NCI-H1048 (cell line): ENCODE measurements at places on chromosomes 12 and 14.

DNA sequence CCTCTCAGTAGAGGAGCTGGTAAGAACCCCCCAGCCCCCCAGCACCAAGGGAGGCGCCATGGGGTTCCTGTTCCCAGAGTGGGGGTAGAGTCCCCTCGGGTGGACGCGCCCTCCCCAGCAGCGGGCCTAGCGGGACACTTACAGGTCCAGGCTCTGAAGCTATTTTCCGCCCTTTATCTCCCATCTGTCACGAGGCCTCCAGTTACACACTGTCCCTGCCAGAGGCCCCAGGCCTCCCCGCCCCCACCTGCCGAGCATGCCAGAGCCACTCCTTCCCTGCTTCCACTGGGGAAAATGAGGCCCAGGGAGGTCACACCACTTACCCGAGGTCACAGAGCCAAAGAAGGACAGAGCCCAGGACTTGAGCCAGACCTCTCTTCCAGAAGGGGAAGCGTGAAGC lies 3.1 kb downstream of the C14orf180 start:
- no peak for DNase-seq

DNA sequence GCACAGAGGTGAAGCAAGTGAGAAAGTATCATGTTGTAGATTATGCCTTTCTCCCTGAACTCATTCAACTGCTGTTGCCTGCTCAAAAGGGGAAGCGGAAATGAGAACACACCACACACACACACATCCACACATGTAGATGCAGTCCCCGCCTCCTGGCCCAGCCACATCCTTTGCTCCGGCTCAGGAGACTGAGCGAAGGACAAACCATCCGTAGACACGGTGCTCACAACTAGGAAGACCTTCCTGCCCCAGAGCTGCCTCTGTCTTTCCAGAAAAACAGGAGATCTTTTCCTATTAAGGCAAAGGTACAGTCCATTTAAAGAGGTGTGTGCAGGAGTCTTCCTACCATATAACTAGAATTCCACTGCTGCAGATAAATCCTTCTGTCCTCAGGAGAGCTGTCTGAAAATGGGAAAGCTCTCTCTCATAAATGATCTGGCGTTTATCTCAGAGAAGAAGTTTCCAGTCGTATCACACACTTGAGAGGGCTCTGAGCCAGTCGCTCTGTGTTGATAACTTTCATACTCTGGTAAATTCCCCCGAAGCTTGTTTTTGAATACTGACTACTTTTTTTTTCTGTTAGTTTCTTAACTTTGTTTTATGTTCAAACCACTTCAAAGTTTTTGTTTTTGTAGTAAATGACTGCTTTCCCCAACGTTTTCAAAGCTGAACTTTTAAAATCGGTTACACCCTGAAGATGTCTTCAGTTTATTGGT lies at the start of gene TESPA1:
Gene TESPA1 (minus strand): TSS at position 105 of the 719 bp plus-strand sequence. CDS start 10,200 bp downstream, outside the sequence.
- no peak for DNase-seq

DNA sequence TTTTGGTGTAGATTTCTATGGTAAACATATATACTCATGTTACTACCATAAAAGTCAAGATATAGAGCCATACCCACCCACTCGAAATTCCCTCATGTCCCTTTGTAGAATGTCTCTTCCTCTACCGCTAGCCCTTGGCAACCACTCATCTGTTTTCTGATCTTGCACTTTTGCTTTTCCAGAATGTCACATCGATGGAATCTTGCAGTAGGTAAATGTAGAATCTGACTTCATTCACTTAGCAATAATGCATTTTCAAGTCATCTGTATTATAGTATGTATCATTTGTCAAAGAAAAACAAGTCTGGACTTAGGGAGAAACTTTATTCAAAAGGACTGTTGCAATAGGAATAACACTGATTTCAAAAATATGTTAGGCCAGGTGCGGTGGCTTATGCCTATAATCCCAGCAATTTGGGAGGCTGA lies 19.3 kb upstream of the CLEC2D start:
- DNase-seq: no peak

GRCh38 chr14:56587701-56588100 lies 8.1 kb downstream of the TMEM260 start:
- DNase-seq: no peak

- no peak for DNase-seq
These were observed 48.7 kb upstream of the NAV3 start for GRCh38 chr12:77782034-77782433.

GRCh38 chr14:28130610-28131284 lies 635.8 kb upstream of the FOXG1 start:
- DNase-seq: no peak

GRCh38 chr12:88836156-88836555 lies 255.9 kb upstream of the KITLG start:
- DNase-seq: no peak

DNA sequence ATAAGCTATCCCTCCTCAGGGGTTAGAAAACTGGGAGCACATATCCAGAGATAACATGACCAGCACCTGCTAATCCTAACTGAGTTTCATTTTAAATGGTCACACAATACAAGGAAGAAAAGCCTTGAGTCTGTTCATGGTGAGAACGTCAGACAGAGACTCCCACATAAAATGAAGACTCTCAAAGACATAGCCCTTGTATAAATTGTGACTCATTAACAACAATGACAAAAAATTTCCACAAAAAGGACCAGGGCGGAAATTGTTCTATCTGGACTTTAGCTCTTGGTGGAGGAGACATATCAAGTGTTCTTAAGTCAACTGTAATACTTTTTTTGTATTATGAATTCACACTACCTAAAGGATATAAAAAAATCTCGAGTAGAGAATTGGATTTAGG lies 313.7 kb upstream of the DCN start:
- DNase-seq: no peak

DNA sequence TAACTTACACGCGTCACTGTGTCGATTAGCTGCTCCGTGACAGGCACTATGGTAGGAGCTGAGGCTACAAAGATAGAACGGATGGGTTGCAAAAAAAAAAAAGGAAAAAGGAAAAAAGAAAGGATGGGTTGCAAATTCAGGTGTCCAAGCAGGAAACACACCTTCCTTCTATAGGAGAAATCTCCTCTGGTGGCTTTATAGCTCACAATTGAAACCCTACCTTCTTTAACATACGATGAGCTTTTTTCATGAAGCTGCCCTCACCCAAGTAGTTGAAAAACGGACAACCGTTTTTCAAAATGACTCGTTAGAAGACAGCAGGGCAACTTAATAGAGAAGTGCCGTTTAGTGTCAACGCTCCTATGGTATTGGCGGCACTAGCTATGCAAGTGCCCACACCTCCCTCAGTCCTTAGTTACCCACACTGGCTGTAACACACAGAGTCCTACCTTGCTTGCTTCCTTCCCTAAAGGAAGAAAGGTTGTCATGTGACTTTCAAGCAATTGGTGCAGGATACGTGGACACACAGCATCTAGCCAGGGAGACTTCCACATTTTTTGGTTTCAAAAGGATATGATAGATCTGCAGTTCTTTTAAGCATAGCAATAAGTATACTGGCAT lies 682 bp upstream of the TRIP11 start:
- no peak for DNase-seq

DNA sequence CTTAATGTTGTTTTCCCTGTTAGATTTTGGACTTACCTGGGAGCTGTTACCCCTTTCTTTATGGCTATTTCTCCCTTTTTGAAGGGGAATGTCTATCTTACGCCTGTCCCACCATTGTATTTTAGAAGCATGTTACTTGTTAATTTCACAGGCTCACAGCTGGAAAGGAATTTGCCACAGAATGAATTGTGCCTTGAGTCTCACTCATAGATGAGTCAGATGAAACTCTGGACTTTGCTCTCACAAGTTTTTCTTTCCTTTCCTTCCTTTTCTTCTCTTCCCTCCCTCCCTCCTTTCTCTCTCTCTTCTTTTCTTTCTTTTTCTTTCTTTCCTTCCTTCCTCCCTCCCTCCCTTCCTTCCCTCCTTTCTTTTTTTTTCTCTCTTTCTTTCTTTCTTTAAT lies 9.3 kb upstream of the ATF7IP start:
- DNase-seq: no peak

- DNase-seq: no peak
These were observed 20.9 kb upstream of the EIF2B2 start for GRCh38 chr14:74981833-74982232.

GRCh38 chr12:45509187-45509586 lies 220.3 kb upstream of the ARID2 start:
- DNase-seq: no peak

GRCh38 chr14:58332561-58332960 lies 34.2 kb downstream of the ARID4A start:
- no peak for DNase-seq

- no peak for DNase-seq
These were observed 21.4 kb downstream of the TMEM116 start for GRCh38 chr12:111991535-111991934.

- no peak for DNase-seq
These were observed 165.6 kb downstream of the PRKCH start for GRCh38 chr14:61486930-61487495.
